ENCODE measurements at places on chromosomes 3 and 15.
A peak's percentile ranks its signal among the peaks of the same experiment; 100 is the strongest.

DNA sequence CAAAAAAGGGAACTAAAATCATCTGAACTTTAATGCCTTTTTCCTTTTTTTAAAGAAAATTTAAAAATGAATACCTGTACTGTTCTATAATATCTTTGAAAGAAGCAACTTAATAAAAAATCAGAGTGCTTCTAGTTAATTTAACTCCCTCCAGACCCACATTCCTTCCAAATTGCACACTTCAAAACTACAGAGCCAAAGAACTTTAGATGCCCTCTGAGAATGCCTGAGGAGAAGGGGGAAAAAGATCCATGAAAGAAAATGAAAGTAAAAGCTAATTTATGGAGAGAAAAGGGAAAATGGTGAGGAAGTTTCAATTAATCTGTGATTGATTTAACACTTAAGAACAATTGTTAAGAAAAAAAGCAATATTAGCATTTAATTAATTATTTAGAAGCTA lies 1141.6 kb downstream of the IGSF11 start:
- DNase-seq = no peak

DNA sequence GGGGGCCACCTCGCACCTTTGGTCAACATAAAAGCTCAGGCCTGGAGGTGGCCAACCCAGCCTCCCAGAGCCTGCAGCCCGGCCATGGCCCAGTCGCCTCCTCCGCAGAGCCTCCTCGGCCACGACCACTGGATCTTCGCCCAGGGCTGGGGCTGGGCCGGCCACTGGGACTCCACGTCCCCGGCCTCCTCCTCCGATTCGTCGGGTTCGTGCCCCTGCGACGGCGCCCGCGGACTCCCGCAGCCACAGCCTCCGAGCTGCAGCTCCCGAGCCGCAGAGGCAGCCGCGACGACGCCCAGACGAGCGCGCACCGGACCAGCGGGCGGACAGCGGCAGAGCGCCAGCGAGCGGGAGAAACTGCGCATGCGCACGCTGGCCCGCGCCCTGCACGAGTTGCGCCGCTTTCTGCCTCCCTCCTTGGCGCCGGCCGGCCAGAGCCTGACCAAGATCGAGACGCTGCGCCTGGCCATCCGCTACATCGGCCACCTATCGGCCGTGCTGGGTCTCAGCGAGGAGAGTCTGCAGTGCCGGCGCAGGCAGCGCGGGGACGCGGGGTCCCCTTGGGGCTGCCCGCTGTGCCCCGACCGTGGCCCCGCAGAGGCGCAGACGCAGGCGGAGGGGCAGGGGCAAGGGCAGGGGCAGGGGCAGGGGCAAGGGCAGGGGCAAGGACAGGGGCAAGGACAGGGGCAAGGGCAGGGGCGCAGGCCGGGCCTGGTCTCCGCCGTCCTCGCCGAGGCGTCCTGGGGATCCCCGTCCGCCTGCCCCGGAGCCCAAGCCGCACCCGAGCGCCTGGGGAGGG lies at the start of gene MESP2:
TSS of gene MESP2 (plus strand) at position 59 of the 799 bp plus-strand sequence. CDS start at position 85, 26 bp downstream.
- peak; percentile 63 for DNase-seq

DNA sequence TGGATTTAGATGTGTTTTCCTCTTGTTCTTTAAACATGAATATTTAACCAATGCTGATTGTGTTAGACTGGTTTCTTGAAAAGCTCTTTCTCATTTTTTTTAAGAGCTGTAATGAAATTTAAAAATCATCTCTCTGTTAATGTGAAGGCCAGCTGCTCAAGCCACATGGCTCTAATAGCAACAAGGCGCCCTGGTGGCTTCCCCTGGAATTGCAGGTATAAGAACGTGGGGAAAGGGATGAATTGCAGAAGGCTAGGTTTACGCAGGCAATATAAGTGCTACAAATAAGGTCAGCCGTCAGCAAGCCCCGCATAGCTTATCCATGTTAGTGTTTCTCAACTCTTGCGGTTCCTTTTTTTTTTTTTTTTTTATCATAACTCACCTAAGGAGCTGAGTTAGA lies 108.5 kb downstream of the SAMMSON start:
- peak; percentile 3 for DNase-seq

DNA sequence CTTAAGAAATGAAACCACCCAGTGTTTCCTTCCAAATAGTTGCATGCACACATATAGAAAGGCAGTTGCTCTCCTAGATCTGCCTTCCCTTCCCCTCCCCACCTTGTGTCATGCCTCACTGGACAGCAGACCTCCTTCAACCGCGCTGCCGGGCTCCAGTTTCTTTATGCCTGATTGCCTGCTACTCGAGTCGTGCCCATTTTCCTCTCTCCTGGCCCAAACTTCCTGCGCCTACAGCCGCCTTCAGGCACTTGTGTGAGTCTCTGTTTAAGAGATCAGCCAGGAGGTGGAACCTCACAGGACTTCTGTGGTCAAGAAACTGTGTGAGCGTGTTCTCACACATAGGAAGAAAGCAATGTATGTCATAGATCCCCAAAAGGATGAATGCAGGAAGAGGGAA lies 8.8 kb upstream of the FAM107A start:
- DNase-seq = no peak

GRCh38 chr3:119570229-119570628 lies 9.1 kb upstream of the ADPRH start:
- DNase-seq = no peak

DNA sequence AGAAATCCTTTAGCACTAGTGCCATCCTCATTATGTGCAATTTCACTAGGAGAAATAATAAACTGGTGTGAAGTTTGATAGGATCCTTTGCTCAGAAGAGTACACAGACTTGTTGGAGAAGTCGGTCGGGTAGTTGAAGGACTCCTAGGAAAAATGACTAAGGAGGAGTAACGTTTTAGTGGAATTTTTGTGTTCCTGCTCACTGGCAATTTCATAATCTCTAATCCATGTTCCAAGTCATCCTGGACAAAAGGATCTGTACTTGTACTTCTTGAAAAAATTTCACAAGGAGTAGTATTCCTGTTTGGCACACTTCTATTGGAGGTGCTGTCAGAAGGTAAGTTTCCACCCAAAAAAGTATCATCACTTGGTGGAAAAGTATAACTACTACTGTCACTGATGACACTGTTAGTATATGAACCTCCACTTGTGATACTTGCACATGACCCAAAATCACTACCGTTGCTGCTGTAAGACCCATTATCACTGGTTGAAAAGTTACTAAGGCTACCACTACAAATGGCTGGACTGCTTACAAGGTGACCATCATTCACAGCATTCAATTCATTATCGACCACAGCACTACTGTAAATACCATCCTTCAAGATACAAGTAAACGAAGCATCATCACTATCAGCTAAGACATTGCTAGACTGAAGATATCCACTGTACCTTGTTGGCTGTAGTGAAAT lies 77.4 kb downstream of the NEDD4 start:
- DNase-seq = peak; percentile 67

DNA sequence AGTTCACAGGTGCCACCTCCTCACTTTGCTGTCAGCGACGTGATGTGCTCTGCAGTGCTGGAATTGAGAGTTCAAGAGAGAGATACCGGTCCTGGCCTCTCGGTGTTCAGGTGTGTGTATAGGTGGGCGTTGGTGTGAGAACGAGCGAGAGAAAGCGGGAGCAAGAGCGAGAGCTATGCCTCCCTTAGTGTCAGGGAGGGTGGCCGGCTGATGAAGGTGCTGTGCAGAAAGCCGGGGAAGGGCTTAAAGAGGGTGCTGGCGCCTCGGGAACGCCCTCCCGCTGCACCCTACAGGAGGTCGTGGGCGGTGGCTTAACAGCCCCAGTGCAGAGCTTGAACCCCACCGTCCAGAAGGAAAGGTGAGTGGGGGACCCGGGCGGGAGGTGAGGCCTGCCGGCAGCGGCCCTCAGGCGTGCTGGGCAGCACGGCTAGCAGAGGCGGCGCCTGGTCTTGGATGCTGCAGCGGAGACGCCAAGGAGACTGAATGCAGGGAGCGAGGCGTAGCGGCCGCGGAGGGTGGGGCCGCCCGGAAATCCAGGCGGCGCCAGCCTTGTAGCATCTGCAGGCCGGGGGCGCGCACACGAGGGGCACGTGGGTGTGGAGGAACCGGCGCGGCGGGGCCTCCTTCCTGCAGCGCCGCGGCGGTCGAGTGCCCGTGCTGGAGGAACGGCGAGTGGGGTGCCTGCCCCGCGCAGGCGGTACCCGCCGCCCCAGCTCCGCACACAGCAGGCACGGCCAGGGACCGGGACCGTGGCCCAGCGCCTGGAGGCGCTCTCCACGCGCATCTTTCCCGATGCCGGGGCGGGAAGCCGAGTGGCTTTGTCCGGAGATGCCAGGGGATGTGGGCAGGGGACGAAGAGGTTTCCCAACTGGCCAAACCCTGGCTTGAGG lies 246.8 kb upstream of the TOPAZ1 start:
- DNase-seq = peak; percentile 51

DNA sequence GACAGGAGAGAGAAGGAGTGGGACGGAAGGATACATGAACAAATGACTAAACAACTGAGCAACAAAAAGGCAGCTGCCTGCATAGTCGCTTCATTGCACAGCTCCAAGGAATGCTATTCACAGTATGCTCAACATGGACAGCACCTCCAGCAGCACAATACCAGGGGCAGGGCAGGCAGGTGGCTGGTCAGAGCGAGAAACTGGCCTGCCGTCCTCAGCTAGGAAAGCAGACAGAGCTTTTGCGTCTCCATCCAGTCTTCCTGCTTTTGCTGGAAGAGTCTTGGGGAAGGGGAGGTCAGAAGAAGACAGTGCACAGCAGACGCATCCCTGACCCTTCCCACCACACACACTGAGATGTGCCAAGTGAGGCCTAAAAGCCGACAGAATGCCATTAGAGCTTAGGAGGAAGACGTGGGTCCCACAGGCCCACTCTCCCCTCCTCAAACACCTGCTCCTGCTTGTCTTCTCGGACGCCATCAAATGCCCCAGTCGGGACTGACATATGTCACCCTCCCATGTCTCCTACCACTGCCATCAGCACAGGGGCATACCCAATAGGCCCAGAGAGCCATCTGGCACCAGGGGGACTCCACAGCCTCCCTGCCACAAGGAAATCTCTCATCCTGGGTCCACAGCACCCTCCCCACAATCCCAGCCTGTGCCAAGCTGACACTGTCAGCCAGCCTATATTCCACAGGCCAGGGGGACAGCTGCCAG lies 3.9 kb downstream of the RAB6B start:
- no peak for DNase-seq

DNA sequence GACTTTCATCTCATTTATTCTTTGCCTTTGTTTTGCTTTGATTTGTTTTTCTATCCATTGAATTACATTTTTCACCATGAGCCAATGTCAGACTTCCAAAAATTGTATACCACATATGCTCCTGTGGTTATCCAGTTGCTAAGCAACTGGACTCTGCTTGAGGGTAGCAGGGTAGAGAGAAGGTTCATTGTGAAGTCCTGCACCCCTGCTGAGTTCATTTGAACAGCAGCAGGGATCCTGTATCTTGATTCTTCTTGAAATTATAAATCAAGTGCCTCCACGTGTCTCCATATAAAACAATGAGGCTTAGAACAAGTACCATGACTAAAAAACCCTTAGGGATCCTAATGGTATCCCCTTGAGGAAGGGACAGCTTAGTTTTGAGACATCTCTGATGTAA lies 449.3 kb downstream of the ROBO2 start:
- DNase-seq = no peak

DNA sequence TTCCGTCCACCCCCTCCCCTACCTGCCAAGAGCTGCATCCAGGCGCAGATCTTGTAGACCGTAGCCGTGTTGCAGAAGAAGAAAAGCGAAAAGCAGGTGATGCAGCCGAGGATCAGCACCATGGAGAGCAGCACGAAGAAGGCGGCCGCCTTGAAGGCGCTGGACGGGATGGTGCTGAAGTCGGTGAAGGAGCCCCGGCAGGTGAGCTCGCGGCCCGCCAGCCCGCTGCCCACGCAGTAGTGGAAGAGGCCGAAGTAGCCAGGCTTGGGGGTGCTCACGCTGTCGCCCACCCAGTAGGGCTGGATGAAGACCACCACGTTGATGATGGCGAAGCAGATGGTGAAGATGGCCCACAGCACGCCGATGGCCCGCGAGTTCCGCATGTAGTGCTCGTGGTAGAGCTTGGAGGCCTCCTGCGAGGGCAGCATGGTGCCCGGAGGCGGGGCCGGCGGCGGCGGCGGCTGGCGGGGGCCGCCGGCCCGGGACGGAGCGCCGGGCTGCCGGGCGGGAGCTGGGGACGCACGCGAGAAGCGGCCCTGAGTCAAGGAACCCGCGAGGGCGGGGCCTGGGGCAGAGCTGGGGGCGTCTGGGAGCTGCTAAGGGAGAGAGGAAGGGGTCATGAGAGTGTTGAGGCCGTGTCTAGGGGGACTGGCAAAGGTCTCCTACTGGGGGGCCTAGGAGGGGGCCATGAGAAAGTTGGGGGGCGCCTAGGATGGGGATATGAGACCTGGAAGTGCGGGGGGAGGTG lies 1.2 kb downstream of the LHFPL4 start:
- peak; percentile 5 for DNase-seq

DNA sequence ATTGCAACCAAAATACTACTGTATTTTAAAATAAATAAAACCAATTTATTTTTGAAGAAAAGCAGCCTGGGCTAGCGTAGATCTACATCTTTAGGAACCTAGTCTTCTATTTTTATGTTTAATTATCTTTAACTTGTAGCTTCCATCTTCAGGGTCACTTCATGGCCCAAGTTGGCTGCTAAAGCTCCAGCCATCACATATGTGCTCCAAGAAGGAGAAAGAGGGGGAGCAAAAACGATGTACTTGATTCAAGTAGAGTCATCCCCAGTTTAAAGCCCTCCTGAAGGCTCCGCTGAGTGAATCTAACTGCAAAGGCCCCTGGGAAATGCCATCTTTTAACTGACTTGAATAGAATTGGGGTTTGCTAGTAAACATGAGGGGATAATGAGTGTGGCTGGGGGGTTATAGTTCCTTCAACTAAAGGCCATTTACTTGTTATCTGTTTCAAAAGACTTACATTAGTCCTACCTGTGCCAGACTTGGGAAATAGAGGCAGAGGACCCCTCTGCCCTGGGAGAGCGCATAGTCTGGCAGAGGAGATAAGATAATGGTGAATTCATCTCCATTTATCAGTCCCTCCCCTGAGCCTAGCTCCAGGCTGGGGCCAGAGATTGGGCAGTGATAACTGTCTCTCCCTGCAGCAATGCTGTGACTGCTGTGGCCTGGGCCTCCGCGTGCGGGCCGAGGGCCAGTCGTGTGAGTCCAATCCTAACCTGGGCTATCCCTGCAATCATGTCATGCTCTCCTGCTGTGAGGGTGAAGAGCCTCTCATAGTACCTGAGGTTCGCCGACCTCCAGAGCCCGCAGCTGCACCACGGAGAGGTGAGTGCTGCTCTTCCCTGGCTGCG lies 64.6 kb downstream of the FBLN2 start:
- no peak for DNase-seq

DNA sequence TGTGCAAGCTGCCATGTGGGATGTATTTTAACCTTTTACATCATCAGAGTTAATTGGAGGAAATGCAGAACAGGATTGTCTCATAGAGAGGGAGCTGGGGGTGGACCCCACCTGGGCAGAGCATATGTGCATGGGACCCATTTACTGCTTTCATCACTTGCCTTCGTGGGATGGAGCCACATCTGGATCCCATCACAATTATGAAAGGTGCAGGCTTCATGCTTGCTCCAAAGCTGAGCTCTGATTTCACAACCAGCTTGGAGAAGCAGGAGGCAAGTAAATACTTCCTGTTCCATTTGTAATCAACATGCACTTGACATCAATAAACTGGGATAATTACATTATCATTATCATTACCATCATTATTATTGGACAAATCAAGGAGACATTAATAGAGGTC lies 161.9 kb downstream of the ALDH1A2 start:
- DNase-seq = no peak

Data from LHCN-M2 (cell line).